Left colon (tissue), 2 donors: ENCODE measurements at places on chromosomes 6 and 20.
A peak's percentile ranks its signal among the peaks of the same experiment; 100 is the strongest.

DNA sequence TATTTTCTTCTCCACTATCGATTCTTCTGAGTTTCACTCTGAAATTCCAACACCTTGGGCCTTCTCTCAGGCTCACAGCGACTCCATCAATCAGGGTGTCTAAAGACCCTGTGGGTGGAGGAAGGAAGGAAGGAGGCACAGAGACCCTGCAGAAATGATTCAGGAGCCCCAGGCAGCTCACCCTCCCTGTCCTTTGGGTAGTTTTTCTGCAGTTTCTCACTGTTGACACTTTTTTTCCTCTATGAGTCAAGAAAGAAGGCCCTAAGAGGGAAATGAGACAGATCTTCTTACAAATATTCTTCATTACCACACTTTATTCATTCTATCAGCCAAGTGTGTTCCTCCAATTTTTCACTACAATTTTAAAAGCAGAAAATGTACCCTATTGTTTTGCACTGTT, 34.2 kb upstream of the TBXT start:
- no peak for DNase-seq

DNA sequence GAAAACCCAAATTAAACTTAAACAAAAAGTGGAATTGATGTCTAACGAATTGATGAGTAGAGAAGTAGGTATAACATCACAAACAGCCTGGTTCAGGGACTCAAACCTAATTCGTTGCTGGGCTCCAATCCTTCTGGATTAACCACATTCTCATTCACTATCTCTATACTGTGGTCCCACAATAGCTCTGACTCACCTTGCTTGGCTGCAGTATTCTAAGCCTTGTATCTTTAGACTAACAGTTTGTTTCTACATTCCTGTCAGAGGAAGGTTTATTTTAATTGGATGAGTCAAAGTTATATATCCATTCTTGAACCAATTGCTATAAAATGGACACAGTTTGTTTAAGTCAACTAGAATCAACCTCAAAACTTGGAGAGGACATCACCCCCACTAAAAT, 530.5 kb upstream of the PTCHD4 start:
- no peak for DNase-seq

- peak; percentile 49 for DNase-seq
Observed at GRCh38 chr6:156883497-156884252, 106.5 kb downstream of the ARID1B start.

GRCh38 chr20:42319252-42320013, 701.3 kb upstream of the CHD6 start:
- DNase-seq: no peak

DNA sequence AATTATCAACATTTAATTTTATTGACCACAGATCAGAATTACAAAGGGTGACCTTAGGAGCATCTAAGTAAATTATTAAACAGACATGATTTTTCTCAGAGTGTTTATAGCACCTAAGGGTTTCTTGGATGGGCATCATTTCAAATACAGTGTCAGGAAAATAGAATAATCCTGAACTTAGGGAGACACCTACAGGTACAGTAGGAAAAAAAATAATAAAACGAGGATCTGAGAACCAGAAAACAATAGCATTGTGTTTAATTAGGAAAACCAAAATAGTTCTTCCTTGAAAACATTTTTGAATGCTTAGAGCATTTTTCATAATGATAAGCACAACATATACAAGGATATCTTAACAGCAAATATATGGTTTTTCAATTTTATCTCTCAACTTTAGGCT, 39.2 kb downstream of the MMUT start:
- DNase-seq: no peak

DNA sequence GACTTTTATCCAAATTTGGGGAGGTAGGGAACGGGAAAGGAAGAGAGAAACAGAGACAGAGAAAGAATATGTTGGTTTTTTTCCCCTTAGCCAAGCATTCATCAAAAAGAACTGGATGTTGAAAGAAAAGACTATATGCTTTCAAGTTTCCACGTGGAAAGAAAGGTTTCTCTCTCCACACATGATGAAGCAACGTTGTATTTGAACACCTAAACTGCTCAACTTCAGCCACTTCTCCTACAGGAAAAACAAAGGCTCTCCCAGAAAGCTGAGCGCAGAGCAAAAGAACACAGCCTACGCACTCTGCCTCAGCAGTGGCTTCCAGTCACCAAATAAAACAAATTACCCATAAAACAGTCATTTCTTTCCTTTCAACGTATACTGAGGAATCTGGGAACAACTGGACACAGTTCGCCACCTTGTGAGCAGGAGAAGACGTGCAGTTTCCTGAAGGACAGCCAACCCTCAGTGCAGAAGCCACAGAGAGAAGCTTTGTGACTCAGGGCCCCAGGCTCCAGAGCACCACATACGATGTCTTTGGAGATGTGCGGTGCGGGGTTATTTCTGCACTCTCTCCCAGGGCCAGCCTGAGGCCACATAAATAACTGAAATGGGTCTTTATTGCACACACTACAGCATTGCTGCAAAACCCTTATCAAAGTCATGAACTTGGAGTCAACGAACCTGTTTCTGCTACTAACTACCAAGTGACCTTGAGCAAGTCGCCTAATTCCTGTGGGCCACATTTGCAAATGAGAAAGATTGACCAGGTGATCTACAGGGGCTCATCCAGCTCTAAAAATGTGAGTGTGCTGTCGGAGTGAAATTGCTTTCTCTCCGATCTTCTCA, 10.1 kb downstream of the IL17F start:
- peak; percentile 28 for DNase-seq

DNA sequence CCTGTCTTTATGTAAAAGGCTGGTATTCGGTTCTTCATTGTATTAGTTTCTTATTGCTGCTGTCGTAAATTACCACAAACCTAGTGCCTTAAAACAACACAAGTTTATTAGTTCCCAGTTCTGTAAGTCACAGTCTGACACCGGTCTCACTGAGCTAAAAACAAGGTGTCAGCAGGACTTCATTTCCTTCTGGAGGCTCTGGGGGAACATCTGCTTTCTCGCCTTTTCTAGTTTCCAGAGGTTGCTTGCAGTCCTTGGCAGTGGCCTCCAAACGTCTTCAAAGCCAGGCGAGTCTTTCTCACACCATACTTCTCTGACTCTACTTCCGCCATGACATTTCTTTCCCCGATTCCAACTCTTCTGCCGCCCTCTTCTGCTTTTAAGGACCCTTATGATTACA, 43.0 kb upstream of the ZFAND3 start:
- DNase-seq: no peak

DNA sequence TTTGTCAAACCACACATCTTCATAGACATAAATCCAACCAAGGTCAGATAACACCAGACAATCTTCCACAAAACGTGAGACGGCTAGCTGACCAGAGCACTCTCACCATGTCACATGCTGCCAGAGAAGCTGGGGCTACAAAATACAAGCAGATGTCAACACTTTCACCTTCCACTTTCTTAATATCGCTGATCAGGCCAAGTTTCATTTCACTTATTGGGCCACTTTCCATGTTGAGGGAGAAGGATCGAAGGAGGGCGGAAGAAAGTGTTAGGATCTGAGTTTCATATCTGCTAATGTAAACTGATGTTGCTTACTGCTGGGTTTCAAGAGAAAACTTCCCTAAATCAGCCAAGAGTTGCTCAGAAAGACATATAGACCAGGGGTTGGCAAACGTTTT, 177.0 kb upstream of the PRDM1 start:
- no peak for DNase-seq

- DNase-seq: no peak
Observed at GRCh38 chr6:104173668-104174067, 686.1 kb downstream of the HACE1 start.

GRCh38 chr6:80003826-80004172, 650 bp upstream of the TTK start:
- DNase-seq: peak; percentile 41

- no peak for DNase-seq
Observed at GRCh38 chr20:16395366-16395765, 177.9 kb downstream of the KIF16B start.

DNA sequence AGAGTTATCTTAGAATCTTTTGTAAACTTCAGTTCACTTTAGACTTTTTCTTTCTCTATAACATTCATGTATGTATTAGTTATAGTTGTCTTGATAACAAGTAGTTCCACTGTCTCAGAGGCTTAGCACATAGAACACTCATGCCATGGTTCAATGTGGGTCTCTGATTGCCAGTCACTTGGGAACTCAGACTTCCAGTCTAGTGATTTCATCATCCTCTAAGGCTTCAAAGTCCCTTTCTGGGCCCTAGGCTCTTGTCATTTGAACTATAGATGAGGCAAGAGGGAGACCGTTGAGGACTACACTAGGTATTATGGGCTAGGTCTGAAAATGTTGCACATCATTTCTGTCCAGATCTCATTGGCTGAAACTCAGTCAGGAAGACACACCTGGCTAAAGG, 8.4 kb upstream of the EEF1E1 start:
- DNase-seq: no peak

GRCh38 chr6:166927935-166928643, 28.3 kb downstream of the RNASET2 start:
- no peak for DNase-seq
